NCI-H748 treated with DMSO at 0.1 percent for 48 hours (cell line): ENCODE measurements at places on chromosomes 2 and 18.

DNA sequence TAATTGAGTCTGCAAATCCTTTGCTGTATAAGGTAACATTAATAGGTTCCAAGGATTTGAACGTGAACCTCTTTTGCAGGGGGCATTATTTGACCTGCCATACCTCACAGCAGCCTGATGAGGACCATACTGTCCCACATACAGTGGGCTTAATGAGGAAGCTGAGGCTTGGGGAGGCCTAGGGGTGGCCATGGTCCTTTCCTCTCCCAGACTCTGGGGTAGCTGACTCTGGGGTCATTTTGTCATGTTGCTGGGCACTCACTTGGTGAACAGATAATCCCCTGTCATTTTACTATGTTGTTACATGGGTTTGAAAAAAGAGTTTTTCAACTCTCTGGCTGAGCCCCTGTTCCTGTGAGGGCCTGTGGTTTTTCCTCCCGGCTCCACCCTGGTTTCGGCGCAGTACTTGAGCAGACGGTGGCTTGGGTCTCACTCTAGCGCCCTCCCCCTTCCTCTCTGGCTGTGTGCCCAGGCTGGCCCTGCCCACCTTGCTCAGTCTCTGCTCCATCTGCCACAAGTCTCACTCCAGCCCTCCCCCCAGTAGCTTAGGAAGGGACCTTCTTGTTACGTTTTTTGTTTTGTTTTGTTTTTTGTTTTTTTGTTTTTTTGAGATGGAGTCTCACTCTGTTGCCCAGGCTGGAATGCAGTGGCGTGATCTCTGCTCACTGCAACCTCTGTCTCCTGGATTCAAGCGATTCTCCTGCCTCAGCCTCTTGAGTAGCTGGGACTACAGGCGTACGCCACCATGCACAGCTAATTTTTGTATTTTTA is 21.0 kb downstream of the INPP4A start:
- DNase-seq, result peak; percentile 21

GRCh38 chr2:112175333-112175732 is 37.1 kb downstream of the FBLN7 start:
- no peak for DNase-seq

- no peak for DNase-seq
These were observed 40.4 kb downstream of the CLIP4 start for GRCh38 chr2:29155578-29155977.

GRCh38 chr2:42928161-42928691 is 135.8 kb upstream of the HAAO start:
- DNase-seq, result peak; percentile 90

- DNase-seq, result no peak
These were observed 68.3 kb downstream of the BABAM2 start for GRCh38 chr2:27958711-27959378.

DNA sequence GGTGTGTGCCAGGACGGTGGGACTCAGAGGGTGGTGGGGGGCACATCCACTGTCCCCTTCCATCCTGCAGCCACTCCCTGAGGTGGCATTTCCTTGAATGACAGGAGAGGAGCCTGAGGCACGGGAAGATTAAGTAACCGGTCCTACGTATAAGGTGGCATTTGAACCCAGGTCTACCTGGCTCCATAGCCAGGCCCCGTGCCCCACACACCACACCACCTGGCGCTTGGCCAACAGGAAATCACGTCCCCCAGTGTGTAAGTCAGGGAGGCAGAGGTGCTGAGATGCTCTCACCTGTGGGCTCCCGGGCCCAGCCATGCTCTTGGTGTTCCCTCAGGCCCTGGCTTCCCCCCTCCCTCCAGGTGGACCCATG is 53.7 kb downstream of the HPCAL1 start:
- no peak for DNase-seq

- peak; percentile 33 for DNase-seq
These were observed 240.1 kb upstream of the MEX3C start for GRCh38 chr18:51437280-51438271.

- peak; percentile 82 for DNase-seq
These were observed 147.9 kb downstream of the GALNT3 start for GRCh38 chr2:165645930-165646831.

DNA sequence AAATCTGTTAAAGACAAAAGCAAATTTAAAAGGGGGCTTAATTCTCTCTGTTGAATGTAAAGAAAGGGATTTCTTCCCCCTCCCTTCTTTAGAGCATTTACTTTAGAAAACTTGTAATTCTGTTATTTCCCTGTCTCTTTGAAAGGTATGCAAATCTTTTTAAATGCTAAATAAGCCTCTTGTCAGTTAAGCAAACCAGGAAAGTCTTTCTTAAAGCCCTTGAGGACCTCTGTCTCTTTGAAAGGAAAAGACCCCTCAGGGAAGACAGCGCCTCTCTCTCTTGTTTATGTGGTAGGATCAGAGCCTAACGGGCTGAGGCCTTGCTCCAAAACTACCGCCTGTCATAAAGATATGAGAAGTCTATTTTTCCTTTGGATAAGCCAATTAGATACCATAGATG is 139.9 kb upstream of the CDH7 start:
- no peak for DNase-seq

GRCh38 chr18:22688877-22689496 is 244.1 kb upstream of the RBBP8 start:
- no peak for DNase-seq

DNA sequence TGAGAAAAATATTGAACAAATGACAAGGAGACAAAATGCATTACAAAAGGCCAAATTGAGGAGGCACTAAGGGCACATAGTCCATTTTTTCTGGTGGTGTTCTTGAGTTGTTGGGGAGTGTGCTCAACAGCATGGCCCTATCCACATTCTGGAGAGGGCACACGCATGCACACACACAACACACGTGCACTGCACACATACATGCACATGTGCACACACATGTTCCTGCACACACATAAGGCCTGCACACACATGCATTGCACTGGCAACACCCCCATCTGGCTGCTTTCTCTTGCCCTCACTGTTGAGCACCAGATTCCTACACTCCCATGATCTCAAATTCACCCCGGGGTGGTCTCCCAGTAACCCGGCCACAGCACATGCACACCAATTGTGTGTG is 659.2 kb upstream of the RAB6C start:
- no peak for DNase-seq

DNA sequence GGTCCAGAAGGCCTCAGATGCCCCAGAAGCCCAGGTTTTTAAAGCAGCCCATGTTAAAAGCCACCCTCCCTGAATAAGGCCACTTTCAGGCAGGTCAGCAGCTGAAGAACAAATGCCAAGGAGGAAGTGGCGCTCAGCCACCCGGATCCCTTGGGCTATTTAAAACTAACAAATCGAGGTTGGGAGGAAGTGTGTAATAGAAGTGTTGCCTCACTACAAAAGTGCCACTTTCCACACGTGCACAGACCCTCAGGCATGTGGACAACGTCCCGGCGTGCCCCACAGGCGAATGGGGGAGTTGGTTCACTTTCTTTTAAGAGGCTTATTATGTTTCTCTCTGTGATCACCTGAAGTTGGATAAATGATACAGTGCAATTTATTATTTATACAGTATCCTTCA is 173.8 kb upstream of the SALL3 start:
- DNase-seq, result no peak

DNA sequence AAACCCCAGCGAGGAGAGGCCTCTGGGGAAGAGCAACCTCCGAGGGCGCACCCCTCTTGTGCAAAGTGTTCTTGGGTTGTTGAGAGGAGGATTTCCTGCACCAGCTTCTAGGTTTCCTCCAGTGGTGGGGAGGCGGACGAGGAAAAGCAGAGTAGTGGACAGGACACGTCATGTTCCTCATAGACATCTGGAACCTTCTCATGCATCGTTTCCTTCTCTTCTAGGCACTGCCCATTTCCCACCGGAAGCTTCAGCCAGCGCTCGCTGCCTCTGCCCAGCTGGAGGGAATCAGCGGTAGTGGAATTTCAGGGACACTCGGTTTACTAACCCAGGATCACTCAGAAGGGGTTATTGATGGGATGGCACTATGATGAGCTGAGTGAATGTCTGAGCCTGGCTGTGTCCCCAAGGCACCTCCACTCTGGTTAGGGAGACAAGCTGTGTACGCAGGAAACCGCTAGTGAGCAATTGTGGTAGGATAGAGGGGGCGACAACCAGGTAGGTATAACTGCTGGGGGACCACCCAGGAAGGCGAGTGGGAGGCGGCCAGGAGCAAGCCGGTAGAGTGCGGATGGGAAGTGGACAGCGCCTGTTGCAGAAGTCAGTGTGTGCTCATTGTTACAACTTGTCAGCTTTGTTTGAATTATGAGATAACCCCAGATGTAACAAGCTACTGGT is 960 bp upstream of the APOB start:
- no peak for DNase-seq

DNA sequence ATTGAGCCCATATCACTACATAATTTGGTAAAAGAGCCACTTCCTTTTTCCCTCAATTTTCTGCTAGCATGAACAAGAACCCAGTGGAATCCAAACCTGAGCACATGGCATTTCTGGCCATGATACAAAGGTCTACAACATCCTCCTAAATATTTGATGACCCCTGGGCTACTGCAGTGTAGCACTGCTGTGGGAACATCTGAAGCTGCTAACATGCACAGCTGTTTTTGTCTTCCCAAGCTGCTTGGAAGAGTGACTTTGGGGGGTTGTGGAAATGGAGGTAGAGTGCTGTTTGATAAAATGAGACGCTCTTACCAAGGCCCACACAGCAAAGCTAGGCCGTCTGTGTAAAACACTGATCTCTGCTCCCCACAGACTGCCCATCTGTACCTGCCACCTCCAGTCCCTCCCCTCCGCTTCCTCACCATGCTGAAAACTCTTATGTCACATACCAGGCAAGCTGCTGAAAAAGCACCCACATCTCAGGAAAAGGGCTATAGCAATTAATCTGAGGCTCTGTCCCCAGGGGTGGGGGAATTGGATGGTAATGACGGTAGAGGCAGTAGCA is 197.2 kb upstream of the HNRNPA3 start:
- DNase-seq, result no peak

DNA sequence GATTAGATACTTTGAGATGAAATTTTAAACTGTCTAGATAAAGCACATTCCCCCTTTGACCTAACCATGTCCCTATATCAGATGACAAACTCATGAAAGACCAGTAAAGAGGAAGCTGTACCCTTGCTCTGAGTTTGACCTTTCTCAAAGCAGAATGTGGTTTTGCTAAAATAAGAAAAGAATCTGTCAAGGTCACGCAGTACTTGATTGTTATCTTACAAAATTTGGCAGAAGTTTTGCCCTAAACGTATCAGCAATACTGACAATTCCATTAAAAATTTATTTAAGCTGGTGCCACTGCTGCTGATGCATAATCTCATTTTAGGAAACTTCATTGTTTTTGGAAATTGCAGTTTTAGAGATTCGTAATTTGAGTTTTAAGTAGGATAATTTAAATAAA is 31.2 kb upstream of the GALM start:
- DNase-seq, result no peak

GRCh38 chr2:171522788-171523087 is 464 bp downstream of the CYBRD1 start:
- no peak for DNase-seq

DNA sequence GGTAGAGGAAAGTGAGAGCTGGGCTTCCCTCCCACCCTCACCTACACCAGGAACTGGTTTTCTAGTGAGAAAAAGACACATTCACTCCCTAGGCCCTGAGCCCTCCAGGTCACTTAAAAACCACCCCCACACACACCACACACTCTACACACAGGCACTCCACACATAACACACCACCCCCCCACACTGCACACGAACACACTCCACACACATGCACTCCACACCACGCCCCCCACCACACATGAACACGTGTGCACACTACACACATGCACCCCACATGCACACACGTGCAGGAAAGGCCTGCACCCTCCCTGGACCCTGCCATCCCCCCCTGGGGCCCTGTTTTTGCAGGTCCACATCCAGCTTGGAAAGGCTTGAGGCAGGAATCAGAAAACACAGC is 67.6 kb downstream of the RALBP1 start:
- DNase-seq, result no peak

- DNase-seq, result peak; percentile 14
These were observed 15.0 kb upstream of the SERPINB3 start for GRCh38 chr18:63676526-63677323.
